Liver (tissue), 10 donors: ENCODE measurements at places on chromosomes 3 and 15. TPM values are rescaled to one million over a fixed set of nuclear protein-coding genes. Genes with fewer than 3 reads are reported as not detected.

MYO1E gene
- polyA plus RNA-seq: 13.6 TPM

PDZRN3 gene
- 0.82 TPM for polyA plus RNA-seq

GRCh38 chr3:19065027-19065426 is 83.3 kb upstream of the KCNH8 start:
- H3K27ac ChIP-seq: no peak overlapping the region
- H3K4me3 ChIP-seq: no peak overlapping the region
- no peaks in the 10 kb centered on the region for H3K4me1 ChIP-seq
- H3K27me3 ChIP-seq: no peaks in the 10 kb centered on the region

GRCh38 chr3:147921051-147921450 is 511.9 kb downstream of the ZIC1 start:
- H3K27ac ChIP-seq: no peak overlapping the region
- no peak overlapping the region for H3K4me3 ChIP-seq
- DNase-seq: no peak
- H3K27me3 ChIP-seq: no peaks in the 10 kb centered on the region
- H3K4me1 ChIP-seq: no peaks in the 10 kb centered on the region

DNA sequence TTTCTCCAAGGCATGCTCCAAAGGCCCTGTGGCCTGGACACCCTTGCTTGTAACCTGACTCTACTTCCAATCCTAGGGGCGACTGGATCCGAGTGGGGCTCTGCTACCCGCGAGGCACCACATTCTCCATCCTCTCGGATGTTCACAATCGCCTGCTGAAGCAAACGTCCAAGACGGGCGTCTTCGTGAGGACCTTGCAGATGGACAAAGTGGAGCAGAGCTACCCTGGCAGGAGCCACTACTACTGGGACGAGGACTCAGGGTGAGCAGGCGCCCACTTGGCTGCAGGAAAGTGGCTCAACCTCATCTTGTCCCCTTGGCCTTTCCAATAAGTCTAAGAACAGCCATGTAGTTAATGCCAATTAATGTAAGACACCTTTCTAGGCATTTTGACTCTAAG is 51.9 kb downstream of the MESD start:
- H3K27ac ChIP-seq: no peak overlapping the region
- peaks cover 8% of the 10 kb centered on the region for H3K36me3 ChIP-seq
- DNase-seq: no peak
- no peaks in the 10 kb centered on the region for H3K4me1 ChIP-seq

GRCh38 chr3:188947401-188948280 is 224.1 kb upstream of the TPRG1 start:
- DNase-seq: peak; percentile 72
- peaks cover 20% of the 10 kb centered on the region for H3K4me1 ChIP-seq
- peak overlapping the region; percentile 96 for H3K27ac ChIP-seq
- H3K27me3 ChIP-seq: no peaks in the 10 kb centered on the region
- H3K4me3 ChIP-seq: peak overlapping the region; percentile 90
- no peaks in the 10 kb centered on the region for H3K36me3 ChIP-seq
